Cortex of kidney (tissue), 1 donor: ENCODE measurements at places on chromosomes 6 and 20.

DNA sequence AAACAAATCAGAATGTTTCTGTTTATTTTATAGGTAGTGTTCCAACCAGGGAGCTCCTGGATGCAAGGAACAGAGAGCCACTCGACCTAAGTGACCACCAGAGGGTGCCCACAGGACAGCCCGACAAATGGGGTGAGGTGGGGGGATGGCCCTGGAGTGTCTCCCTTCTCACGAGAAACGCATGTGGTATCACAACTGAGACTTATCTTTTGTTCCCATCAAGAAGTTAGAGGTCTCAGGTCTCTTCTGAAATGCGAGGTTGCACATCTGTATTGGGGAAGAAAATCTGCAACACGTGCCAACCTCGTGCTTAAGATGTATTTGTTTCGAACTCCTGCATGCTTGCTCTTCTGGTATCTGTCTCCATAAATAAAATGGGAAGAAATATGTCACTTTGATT is 104.0 kb downstream of the ISM1 start:
- no peak for DNase-seq

DNA sequence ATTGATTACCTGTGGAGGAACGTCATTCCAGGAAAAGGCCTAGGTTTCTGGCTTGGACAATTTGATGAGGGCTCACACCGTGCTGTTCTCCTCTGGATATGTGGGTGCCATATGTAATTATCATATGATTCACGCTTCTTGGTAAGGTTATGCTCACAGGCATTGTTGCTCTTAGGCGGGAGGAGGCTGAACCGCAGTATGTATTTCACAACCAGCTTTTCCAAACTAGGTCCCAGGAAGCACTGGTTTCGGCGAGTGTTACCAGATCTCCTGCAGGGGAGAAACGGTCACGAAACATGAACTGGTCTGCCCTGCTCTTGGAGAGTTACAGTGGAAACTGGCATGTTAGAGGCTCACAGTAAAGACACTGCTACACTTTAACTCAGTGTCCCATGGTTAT is 793 bp upstream of the FAM50B start:
- DNase-seq, result no peak

DNA sequence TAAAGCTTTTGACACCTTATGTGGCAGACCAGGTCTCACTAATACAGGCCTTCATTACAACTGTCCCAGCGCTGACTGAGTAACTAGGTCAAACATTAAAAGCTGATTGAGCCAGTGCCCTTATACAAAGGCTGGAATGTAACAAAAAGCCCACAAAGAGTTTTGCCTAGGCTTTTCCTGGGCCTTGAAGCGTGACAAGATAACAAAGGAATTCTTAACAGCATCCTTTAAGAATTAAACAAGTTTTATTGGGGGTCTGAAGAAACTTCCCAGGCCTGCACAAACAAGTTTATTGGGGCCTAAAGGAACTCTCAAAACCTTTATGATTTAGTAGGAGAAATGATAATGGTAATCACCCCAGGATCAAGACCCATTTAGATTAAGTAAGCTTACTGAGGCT is 267.6 kb upstream of the FAM83B start:
- no peak for DNase-seq

DNA sequence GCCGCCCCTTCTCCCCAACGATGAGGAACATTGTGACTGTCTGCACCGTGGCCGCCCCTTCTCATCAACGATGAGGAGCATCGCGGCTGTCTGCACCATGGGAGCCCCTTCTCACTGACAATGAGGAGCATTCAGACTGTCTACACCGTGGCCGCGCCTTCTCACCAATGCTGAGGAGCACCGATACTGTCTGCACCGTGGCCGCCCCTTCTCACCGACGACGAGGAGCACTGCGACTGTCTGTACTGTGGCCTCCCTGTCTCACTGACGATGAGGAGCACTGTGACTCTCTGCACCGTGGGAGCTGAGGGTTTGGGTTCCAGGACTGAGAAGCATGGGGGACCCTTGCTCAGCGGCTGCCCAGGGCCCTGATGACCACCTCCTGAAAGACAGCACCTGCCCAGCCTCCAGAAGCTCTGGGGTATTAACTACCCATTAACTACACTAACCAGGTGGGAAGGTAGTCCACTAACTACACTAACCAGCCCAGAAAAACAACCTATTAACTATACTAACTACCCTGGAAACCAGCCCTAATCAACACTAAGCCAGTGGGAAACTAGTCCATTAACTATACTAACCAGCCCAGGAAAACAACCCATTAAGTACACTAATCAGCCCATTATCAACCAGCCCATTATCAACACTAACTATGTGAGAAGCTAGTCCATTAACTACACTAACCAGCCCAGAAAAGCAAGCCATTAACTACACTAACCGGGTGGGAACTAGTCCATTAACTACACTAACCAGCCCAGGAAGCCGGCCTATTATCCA is 116.9 kb downstream of the TAF4 start:
- no peak for DNase-seq

GRCh38 chr6:127053032-127053874 is 65.2 kb upstream of the RSPO3 start:
- no peak for DNase-seq

- no peak for DNase-seq
These were observed 156.6 kb downstream of the OTOR start for GRCh38 chr20:16904751-16905150.

GRCh38 chr6:119533603-119534279 is 184.2 kb upstream of the MAN1A1 start:
- no peak for DNase-seq

- no peak for DNase-seq
These were observed 19.6 kb downstream of the JAG1 start for GRCh38 chr20:10654250-10654610.

DNA sequence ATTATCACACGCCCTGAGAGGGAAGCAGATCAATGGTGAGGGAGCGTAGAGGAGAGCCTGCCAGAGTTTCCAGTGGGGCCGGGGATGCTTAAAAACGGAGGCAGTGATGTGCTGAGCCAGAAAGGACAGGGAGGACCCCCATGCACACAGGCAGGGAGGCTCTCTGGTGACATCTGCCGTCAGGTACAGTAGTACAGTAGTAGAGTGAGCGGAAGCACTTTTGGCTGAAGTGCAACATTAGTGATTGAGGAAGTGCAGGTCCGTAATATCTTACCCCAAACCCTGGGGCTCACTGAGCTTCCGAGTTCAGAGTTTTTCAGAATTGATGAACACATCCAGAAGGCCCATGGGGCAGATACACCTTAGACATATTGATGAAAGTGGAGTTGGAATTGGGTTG is 42.1 kb downstream of the GFRA4 start:
- DNase-seq, result no peak

DNA sequence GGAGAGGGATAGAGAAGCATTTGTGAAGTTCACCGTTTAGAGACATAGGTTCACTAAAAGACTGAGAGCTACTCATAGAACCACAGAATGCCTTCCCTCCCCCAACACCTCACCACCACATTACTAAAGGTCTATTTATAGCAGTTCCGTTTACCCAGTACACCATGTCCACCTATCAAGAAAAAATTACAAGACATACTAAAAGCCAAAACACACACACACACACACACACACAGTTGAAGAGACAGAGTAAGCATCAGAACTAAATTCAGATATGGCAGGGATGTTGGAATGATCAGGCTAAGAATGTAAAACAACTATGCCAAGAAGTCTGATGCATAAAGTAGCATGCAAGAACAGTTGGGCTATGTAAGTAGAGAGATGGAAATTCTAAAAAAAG is 52.3 kb downstream of the SLC22A3 start:
- DNase-seq, result no peak

DNA sequence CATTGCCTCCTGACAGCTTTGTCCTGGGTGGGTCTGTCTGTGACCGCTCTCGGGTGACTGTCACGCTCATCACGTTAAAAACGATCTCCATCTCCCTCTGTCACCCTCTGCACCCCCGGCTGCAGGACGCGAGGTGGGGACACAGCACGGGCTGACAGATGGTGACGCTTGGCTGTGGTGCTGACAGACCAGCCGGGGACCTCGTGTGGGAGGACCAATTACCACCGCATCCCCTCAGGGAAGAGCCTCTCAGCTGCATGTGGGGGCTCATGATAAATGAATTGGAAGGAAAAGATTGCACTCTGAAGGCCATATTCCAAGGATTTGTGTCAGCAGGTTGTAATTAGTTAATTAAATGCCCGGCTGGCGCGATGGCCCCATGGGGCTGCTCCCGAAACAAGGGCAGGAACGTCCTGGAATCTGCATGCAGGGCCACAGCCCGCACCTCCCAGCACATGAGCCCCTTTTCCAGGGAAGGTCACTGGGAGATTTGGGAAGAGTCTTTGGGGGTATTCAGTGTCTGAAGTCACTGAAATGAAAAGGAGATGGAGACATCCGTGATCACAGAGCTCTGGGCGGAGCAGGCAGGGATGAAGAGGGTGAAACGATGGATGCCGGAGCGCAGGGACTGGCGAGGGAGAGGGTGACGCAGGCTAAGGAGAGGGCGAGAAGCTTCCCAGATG is 87.1 kb downstream of the ERMARD start:
- no peak for DNase-seq

GRCh38 chr6:144265061-144265357 is 20.1 kb upstream of the UTRN start:
- DNase-seq, result no peak

- DNase-seq, result no peak
These were observed 22.9 kb downstream of the ARHGAP18 start for GRCh38 chr6:129686941-129687627.

DNA sequence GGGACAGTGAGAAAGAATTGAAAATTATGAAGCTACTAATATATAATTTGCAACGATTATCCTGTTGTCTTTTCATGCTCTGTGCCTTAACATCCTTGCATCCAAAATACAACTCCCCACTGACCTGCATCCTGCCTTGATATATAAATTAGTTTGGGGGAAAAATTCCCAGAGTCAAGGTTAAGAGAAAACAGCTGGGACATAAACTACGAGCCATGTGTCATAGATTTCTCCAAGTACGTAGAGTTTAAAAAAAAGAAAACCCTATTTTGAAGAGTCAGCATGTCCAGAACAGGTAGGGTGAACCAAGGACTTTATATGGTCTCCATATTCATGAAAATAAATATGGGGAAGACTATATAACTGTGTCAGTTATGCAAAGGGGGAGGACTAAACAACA is 123.8 kb upstream of the MARCKS start:
- DNase-seq, result no peak

DNA sequence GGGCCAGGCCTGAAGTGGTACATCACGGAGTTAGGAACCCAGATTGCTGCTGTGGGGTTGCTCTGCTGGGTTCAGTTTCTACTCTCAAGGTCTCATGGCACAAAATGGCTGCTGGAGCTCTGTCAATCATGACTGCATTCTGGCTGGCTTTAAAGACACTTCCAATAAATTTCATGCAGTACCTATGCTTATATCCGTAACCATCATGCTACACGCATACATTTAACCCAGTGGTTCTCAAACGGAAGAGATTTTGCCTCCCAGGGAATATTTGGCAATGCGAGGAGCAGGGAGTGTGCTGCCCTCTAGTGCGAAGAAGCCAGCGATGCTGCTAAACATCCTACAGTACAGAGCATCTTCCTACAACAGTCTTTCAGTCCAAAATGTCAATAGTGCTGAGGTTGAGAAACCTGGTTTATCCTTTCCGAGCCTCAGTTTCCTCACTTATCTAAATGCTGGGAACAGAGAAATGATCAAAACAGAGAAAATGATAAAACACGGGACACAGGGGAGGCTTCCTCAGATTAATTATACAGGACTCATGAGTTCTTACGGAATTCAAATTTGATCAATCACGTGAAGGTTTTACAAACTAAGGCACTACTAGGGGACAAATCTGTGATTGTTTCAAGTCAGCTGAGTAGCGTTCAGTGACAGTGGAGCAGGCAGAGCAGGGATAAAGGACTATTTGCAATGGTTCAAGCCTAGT is 9.6 kb upstream of the SLC2A10 start:
- no peak for DNase-seq

DNA sequence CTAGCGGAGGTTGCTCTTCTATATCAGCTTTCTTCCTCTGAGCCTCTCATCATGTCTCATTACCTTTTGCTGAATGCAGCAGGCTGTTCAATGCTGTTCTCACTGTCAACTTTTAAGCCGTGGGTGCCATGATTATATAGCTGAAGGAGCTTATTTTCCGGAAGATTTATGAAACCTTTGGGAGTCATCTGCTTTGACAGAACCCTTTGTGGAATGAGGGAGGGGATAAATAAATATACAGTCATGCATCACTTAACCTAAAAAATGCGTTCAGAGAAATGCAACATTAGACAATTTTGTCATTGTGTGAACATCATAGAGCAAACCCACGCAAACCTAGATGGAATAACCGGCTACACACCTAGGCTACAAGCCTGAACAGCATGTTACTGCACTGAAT is 102.2 kb upstream of the AKAP12 start:
- no peak for DNase-seq

GRCh38 chr6:36050947-36051710 is 23.5 kb downstream of the MAPK14 start:
- DNase-seq, result no peak

DNA sequence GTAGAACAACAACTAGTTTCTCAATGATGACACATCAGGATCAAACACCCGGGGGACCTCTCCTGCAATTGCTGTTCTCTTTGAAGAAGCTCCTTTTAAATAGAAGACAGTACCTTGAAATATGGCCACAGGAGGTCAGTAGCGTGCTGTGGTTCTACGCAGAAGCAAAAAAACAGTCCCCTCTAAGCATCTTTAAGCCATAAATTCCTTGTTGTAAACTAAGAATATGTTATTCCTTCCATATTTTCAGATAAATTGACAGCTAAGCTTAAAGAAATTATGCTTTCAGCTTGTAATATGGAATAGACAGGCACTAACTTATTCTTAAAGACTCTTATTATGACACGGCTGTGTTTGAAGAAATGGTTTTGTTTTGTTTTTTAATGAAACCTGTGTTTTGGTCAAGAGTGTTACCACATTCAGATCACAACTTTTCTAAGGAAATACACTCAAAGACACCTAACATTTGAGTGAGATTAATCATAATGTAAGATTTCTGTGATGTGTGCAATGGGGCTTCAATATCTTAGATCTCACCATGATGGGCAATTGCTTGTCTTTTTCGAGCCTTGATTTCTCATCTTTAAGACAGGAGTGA is 49.7 kb upstream of the IL20RA start:
- no peak for DNase-seq

DNA sequence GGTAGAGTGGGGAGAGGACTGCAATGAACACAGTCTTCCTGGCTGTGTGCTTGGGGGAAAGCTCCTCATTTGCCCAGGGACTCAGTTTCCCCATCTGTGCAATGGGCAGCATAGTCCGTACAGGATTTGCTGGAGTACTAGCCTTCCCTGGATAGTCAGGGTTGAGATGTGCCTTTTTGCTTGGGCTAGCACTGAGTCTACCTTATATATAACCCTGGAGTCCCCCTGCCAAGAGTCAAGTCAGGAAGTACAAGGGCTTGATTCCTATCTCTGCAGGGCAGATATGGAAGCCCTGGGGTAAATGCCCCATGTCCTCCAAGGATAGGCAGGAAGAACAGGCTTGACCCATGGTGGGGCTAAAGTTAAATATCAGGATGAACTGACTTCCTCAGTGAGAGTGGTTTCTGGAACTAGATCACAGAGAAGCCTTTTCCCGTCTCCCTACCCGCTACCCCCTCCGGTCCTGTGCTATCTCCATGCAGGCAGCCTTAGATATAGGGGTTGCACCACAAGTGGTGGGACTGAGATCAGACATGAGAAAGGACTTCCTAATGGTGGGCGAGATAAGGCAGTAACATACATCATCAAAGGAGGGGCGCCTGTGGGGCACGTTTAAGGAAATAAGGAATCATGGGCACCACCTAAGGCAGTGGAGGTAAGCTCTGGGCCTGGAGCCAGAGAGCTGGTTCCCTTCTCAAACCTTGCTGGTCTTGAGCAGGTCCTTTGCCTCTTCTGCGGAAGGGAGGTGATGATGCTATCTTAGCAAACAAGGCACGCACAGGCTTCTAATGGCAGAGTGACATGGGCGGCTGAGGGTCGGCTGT is 157.9 kb downstream of the MRPL14 start:
- DNase-seq, result no peak
